ENCODE measurements at places on chromosomes 2 and 18.
A peak's percentile ranks its signal among the peaks of the same experiment; 100 is the strongest.

DNA sequence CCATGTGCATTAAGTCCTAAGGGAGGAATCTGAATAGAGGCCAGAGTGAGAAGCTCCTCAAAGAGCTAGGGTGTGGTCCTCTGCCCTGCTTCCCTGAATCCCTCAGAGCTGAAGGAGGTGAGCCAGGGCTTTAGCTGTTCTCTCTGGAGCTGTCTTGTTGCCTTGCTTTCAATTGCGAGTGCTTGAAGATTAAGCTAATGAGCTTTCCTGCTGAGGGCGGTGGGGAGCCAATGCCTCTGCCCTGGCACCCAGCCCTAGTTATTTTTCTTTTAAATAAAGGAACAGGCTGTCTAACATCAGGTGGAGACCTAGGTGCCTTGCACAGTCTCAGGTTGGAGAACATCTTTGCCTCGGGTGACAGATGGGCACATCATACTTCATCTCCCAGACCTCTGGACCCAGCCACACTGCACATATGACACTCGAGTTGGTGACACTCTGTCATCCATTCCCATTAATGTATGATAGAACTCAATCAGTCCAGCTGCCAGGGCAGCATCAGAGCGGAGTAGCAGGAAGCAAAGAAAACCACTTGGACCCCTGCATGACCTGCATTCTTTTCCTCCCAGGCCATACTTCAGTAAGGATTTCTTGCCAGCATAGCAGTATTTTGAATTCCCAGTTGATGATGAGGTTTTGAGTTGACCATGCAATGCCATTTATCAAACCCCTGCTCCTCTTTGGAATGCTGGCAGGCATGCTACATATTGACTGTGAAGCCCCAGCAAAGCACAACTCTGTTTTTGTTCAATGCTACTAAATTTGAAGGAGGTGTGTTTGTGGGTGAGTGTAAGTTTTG, 292.7 kb downstream of the RNF144A start:
- DNase-seq, result no peak

DNA sequence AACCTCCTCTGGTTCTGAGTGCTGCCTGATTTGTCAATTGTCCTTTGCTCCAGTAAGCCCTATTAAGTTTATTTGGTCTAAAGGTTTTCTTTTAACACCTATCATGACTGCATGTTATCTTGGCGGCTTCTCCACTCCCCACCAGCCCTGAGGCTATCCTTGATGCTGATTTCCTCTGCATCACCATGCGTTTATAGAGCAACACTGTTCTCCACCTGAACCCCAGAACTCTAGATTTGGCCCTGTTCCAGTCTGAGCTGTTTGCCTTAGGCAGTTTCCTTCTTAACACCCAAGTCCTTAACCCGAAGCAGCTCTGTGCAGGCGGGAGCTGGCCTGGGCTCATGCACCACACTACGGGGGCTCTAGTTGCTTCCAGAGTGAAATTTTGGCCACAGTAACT, 98.2 kb upstream of the NPAS2 start:
- no peak for DNase-seq

DNA sequence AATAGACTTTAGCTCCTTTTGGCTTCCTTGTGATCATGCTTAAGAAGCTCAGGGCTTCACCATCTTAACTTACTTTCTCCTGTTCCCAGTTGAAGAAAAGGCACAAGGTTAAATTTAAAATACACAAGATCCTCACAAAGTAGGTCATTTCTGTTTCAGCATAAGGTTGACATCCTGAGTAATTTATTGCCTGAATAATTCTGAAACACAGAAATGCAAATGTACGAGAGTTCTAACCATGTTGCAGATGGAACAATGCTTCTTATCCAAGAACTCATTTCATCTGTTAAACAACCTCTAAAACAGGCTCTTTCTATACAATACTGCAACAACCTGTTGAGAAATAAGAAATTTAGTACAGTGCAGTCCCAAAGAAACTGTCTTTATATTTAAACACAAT, 395.2 kb downstream of the BCL11A start:
- DNase-seq, result no peak

DNA sequence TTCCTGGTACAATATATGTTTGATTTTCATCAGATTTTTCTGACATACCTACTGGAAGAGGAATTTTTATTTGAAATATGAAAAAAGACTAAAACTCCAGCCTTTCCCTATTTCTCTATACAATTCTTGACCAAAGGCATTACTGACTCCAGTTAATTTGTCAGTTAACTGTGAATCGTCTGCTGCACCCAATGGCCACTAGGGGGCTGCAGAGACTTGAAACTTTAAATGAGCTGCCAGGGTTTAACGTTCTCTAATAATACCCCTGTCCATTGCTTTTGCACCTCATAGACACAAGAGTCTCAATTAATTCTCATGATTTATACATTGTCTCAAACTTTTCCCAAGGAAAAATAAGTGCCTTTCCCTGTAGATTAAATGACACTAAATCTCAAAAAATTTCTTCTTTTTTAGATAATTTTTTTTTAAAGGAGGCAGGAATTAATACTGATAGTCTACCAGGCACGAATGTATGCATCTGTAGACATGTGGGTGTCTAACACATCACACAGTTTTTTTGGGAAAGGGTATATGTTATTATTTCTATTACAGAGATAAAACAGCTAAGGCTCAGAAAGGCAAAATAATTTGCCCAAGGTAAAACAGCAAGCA, 1.8 kb upstream of the ALK start:
- peak; percentile 21 for DNase-seq

DNA sequence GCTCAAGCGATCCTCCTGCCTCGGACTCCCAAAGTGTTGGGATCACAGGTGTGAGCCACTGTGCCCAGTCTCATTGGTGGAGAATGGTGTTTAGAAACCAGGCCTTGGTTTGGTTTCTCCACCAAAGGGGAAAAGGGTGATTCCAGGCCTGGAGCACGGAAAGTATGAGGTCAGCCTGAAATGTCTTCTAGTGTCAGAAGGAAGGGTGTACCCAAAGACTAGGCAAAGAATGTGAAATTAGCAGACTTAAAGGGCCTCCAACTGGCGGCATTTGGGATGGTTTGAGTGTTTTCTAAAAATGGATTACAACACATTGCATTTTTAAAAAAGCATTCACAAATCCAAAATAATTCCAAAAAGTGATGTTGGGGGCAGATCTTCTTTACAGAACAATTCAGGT, 139.6 kb downstream of the SH3BP4 start:
- no peak for DNase-seq

- no peak for DNase-seq
Observed at GRCh38 chr2:232339121-232340081, 39.1 kb upstream of the ALPP start.

GRCh38 chr2:169828141-169828811, 1.0 kb downstream of the UBR3 start:
- DNase-seq, result no peak

DNA sequence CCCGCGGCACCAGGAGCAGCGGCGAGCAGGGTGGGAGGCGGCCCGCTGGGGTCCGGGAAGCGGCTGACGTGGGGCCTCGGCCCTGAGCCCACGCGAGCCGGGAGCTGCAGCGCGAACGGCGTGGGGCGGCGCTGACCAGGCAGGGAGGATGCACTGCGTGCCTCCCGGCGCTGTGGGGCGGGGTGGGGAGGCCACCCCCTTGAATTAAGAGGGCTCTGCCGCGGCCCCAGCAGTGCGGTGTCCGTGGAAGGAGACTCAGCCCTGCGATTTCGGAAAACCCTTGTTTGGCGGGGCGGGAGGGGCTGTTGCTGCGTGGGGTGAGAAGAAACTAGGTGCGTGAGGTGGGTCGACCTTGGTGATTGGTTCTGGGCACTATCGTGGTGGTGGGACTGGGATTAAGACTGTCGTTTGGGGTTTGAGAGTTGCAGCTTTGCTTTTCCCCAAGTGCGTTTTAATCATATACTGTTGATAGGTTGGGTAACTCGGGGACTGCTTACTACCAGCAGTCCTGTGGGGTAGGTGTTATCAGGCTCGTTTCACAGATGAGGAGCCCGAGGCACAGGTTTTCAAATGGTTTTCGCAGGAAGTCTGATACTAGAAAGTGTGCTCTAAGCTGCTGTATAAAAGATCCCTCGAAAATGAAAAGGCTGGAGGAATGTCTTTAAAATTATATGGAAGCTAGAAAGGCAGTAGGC, 722 bp downstream of the ACSL3 start:
- peak; percentile 33 for DNase-seq

DNA sequence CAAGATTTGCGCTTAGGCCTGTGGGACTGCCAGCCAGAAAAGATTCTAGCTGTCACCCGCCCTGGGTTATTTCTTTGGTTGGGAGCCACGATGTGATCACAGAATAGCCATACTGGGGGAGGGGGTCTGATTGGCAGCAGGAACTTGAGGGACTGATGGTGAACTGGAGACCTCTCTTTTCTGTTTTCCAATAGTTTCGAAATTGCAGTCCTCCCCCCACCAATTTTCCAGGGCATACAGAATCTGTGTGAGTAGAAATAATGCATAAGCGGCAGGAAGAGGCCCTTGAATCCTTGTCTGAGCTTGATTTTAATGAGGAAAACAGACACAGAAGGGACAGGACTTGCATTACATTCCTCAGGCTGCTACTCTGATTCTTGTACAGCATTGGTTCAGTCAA, 2.2 kb upstream of the POLR2D start:
- DNase-seq, result no peak

GRCh38 chr2:195552581-195552980, 104.4 kb upstream of the SLC39A10 start:
- no peak for DNase-seq

- no peak for DNase-seq
Observed at GRCh38 chr2:15956751-15957736, 16.7 kb downstream of the MYCN start.

DNA sequence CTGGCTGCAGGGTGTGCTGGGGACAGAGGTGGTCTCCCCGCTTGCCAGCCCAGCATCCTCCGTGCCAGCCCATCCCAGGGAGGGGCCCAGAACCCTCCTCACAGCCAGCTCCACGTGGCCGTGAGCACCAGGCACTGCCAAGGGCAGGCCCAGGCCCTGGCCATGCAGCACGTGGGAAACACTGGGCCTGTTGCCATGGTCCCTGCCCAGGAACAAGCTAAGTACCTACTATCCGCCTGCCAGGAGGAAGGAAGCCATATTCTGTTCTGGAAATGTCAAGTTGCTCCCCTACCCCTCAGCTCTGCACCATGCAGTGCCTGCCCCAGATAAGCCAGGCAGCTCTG, 250.6 kb downstream of the CYP26B1 start:
- no peak for DNase-seq

DNA sequence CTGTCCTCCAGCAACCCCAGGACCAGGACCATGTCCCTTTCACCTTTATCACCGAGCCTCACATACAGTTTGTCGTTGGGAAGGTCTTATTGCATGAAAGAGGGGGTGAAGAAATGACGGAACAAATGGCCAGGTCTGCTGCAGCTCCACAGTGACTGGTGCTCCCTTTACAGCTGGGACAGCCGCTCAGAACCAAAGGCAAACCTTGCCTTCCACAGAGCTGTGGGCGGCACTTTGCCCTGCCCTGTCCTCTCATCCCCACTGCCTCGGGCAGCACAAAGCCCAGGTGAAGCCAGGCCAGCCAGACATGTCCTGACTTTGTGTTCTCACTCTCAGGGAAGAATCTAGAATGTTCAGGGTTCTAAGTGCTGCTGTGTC, 961 bp downstream of the GPR55 start:
- DNase-seq, result no peak

DNA sequence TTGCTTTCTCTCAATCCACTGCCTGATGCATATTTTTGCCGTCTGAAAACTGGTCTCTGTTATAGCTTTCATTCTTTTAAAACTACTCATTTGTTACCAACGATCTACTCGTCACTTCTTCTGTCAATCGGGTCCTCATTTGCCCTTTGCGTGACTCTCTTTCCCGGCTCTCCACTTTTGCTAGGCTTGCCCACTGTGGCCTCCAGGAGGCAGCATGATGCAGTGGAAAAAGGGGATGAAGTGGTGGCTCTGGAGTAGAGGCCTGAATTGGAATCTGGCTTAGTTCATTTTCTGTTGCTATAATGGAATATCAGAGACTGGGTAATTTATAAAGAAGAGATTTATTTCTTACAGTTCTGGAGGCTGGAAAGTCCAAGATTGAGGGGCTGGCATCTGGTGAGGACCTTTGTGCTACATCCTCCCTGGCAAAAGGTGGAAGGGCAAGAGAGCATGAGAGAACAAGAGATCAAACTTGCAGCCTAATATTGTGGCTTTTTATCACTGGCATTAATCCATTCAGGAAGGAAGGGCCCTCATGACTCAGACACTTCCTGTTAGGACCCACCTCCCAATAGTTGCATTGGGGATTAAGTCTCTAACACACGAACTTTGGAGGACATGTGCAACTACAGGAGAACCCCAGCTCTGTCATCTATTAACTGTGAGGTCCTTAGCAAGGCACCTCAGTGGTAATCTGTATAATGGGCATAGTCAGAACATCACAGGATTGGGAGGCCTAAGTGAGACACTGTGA, 15.4 kb downstream of the GDF7 start:
- no peak for DNase-seq

DNA sequence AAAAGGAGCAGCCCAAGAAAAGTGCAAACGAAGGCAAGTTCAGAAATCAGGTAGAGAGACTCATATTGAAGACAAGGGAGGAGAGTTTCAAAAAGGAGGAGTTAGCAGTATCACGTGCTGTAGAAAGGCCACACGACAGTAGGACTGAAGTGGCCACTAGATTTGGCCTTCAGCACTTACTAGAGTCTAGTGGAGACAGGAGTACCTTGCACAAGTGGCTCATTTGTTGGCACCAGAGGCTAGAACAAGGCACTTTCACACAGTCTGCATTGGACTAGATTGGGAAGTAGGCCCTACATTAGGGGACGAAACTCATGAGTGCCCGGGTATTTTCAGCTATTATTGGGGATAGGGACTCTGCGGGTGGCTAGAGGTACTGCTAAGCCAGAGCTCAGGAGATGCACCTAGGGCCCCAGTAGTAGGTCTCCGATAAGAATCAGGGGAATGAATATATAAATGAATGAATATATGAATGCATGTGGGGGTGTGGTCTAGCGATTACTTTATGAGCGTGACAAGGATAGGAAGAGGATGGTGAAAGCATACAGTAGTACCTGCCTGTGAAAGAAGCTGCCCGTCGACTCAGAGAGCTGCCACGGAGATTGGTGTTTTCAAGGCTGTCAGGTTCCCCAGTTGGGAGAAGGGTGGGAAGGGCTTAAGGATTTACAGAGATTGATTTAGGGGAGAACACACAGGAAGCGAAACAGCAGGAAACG, 1.4 kb upstream of the NCOA1 start:
- DNase-seq, result no peak

- DNase-seq, result no peak
Observed at GRCh38 chr2:166088634-166089033, 39.2 kb downstream of the SCN1A start.

GRCh38 chr2:218883491-218884490, 3.1 kb downstream of the WNT10A start:
- DNase-seq, result peak; percentile 23

Data from T-helper 2 cell (primary cell).